ENCODE measurements at places on chromosomes 3 and 15.

DNA sequence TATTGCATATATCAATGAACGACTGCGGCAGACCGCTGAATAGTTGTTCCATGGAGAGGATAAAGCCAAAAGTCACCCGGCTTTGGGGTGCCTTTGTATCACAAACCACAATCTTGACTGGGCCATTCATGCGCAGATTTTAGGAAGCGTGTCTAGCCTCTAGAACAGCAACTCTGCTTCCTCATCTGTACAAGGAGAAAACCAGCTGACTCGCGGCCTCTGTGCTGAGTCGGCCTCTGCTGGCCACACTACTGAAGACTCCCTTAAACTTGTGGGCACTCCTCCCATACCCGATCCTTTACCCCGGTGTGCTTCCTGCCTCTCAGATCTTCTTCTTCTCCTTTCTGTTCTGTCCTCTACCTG is 872 bp downstream of the DLEC1 start:
- peak; percentile 36 for DNase-seq

DNA sequence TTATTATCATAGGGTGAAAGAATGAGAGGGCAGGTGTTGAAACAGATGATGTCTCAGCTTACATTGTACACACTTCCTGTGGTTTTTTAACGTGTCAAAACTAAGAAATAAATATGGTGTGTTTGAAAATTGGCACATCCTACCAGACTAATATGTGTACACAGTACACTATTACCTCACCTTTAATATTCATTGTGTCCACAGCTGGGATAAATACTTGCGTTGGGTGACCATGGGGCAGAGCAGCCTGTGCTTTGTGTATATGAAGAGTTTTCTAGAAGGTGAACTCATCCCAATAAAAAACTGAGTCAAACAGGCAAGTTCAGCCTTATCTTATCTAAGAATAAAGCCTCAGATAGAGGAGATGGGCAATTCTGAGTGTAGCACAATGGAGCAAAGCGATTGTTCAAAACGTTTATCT is 17.3 kb downstream of the SUCNR1 start:
- no peak for DNase-seq

DNA sequence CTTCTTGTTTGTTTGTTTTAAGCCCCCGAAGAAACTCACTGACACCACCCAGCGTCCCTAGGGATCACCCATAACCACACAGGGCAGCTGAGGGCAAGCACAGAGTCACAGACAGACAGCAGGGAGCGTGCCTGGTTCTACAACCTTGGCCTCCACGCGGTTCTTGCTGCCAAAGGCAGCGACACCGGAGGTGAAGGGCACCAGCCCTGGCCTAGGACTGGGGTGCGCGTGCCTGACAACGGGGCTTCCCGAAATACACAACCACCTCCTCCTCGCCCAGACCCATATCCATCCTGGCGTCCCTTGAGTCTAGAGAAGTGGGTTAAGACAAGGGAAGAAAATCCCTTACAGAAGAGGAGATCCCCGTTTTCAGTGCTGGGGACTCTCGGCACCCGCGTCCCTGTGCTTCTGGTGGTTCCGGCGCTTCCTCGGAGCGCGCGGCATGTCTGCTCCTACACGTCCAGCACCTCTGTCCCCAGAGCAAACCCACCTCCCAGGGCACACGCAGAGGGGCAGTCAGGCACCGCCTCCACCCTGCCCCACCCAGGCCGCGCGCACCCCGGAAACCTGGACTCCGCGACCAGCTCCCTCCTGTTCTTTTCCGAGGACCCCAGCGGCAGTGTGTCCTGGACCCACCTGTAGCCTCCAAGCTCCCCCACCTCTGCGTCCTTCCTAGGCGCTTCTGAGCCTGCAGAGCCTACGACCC is 911 bp downstream of the RFTN1 start:
- DNase-seq, result no peak

GRCh38 chr3:184663356-184663755 is 48.5 kb downstream of the MAGEF1 start:
- DNase-seq, result peak; percentile 15

- no peak for DNase-seq
Observed at GRCh38 chr3:190009614-190010013, 111.1 kb downstream of the P3H2 start.

- DNase-seq, result no peak
Observed at GRCh38 chr3:123621850-123622189, 37.0 kb upstream of the HACD2 start.

DNA sequence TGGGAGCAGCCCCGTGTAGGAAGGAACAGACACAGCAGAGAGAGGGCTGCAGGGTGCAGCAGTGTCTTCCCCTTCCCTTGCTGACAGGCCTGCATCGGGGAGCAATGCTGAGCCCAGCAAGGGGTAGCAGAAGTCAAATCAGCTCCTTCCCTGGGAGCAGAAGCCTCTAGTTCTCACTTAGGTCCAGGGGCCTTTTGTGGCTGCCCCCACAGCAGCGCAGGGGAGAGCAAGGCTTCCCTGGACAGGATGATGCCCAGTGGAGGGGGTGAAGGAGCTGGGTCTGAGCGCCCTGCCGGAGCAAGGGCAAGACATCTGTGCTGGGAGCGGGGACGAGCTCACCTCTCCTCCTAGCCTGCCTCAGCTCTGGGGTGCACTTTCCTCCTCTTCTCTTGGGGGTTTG is 827 bp downstream of the PLCB2 start:
- DNase-seq, result no peak

DNA sequence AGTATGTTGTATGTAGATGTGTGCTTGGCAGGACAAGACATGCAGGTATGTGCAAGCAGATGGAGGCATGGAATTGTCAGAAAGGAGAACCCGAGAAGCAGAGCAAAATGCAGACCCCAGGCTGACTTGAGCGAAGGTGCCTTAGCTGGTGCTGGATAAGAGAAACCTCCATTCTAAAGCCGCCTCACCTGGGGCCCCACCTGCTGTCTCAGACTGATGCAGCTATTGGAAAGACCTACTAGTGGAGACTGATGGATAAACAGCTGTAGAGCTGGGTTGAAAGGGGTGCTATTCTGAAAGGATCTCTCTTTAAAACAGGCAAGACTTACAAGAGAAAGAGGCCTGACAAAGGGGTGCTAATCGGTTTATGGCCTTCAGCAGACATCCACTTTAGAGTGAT is 86.2 kb downstream of the EPHB1 start:
- DNase-seq, result no peak

Data from fibroblast of skin of scalp (primary cell).